ENCODE measurements at places on chromosomes 11 and 22.

GRCh38 chr11:114287154-114287553 is 9.0 kb upstream of the NNMT start:
- DNase-seq = no peak

GRCh38 chr11:15714641-15715399 is 600.1 kb downstream of the INSC start:
- DNase-seq = no peak

- no peak for DNase-seq
Measured at GRCh38 chr11:134330611-134331353, 1.0 kb upstream of the GLB1L2 start.

DNA sequence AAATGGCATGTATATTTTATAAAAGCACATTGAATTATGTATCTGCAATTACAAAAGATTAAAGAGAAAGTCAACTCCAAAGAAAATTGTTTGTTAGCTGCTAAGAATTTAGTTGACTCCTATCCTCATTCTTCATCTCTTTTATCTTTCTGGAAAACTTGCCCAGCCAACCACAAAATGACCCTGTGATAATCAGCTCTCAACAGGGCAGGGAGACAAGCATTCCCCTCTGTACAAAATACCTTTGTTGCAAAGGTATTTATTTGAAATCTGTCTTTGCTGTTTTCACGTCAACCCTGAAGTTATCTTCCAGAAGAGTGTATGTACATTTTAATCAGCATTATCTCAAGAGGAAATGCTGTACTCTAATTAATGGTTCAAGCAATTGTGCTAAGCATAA is 191.1 kb upstream of the DDI1 start:
- no peak for DNase-seq

DNA sequence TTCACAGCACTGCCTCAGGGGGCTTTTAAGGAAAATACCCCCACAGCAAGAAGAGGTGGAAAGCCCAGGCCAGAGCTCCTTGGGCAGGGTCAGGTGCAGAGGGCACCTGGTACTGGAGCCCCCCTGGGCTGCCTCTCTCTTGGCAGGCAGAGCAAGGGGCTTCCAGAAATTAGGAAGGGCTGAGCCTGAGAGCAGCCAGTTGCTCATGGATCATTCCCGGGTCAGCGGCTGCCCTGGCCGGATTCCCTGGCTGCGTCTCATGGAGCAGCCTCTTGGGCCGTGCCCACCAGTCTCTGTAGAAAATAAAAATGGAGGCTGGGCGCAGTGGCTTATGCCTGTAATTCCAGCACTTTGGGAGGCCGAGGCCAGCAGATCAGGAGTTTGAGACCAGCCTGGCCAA is 10.3 kb upstream of the OMP start:
- DNase-seq = no peak

- DNase-seq = no peak
Measured at GRCh38 chr11:65973439-65974110, 12.0 kb downstream of the SART1 start.
